ENCODE measurements at places on chromosomes 7 and 10. TPM values are rescaled to one million over a fixed set of nuclear protein-coding genes. Genes with fewer than 3 reads are reported as not detected.

The PRDX3 gene
- total RNA-seq, result 82.0 TPM

DNA sequence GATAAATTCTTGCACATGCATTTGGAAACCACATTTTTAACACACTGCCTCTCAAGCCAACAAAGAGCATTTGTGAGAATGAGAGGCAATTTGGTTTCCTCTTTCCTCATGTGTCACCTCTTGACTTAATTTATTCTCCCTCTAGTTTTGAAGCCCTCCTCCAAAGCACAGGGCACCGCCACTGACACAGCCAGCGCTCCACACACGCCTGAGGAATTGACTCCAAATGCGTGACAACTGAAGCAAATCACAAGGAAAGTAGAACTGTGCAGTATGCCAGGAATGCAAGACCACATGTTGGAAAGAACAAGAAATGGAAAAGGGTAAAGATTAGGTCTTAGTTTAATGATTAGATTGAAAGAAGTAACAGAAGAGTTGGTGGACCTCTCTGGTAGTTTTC is 173.3 kb downstream of the LSM5 start:
- no peaks in the 10 kb centered on the region for H3K4me1 ChIP-seq
- H3K27ac ChIP-seq, result no peak overlapping the region
- H3K36me3 ChIP-seq, result no peaks in the 10 kb centered on the region
- DNase-seq, result no peak
- no peak overlapping the region for H3K4me3 ChIP-seq
- peaks cover 19% of the 10 kb centered on the region for H3K27me3 ChIP-seq

The PLAC9 gene
- total RNA-seq, result 38.0 TPM

The GATA3 gene
- 4.6 TPM for total RNA-seq

- no peak overlapping the region for H3K4me3 ChIP-seq
- no peak overlapping the region for H3K27ac ChIP-seq
- DNase-seq, result no peak
- no peaks in the 10 kb centered on the region for H3K36me3 ChIP-seq
- H3K4me1 ChIP-seq, result no peaks in the 10 kb centered on the region
These were observed 21.0 kb upstream of the HILPDA start for GRCh38 chr7:128434413-128435326.

The RNF32 gene
- total RNA-seq, result 3.0 TPM

DNA sequence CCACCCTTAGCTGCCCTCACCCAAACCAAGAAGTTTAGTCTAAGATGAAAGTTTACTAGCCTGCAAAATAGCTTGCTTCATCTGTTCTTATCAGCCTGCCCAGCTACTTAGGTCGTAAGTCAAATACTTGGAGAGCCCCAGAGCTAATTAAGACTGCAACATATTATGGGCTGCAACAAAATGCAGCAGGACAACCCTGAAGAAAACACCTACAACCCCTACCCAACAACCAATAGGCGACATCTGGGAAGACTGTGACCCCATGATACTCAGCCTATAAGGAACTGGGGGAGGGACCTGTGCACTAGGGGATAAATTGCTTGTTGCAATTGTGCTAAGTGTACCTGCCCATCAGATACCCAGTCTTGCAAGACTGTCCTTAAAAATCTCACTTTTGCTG is 64.1 kb downstream of the LYZL2 start:
- H3K4me3 ChIP-seq, result no peak overlapping the region
- H3K27me3 ChIP-seq, result no peaks in the 10 kb centered on the region
- no peak for DNase-seq
- H3K27ac ChIP-seq, result no peak overlapping the region
- H3K36me3 ChIP-seq, result no peaks in the 10 kb centered on the region

The PWWP2B gene
- 25.2 TPM for total RNA-seq

The RBP4 gene
- total RNA-seq, result 17.4 TPM

DNA sequence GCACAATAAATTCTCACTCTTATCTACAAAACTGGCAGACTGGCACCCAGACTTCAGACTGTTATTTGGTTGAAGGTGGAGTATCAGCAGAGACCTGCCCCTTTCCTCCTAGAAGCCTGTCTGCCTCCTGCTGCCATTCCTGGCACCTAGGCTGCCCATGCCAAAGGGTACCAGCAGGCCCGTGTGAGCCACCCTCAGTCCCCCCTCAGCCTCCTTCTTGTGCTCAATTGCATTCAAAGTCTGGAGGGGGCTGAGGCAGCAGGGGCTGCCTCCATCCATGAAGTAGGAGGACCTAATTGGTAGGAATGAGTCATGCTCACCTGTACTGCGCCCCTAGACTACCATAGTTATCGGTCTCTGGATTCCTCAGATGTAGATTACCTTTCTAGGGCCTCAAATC is 440.9 kb upstream of the GRM3 start:
- H3K27me3 ChIP-seq, result no peaks in the 10 kb centered on the region
- H3K27ac ChIP-seq, result no peak overlapping the region
- no peaks in the 10 kb centered on the region for H3K4me1 ChIP-seq
- no peak for DNase-seq
- H3K4me3 ChIP-seq, result no peak overlapping the region

DNA sequence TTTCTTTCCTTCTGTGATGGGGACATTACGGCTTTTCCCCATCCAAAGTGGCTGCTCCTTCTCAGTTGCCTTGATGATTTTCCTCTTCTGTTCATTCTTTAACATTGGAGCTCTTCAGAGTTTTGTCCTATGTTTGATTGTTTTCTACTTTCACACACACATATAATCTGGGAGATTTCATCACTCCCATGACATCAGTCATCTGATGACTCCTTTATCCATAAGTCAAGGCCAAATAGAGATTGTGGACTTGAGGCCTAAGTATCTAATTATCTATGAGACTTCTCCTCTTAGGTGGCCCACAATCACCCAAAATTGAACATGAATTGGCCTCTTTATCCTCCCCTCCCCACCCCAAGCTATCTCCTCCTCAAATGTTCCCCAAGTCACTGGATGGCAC is 5.3 kb upstream of the COL1A2 start:
- no peaks in the 10 kb centered on the region for H3K36me3 ChIP-seq
- H3K4me3 ChIP-seq, result no peak overlapping the region
- no peaks in the 10 kb centered on the region for H3K27me3 ChIP-seq

DNA sequence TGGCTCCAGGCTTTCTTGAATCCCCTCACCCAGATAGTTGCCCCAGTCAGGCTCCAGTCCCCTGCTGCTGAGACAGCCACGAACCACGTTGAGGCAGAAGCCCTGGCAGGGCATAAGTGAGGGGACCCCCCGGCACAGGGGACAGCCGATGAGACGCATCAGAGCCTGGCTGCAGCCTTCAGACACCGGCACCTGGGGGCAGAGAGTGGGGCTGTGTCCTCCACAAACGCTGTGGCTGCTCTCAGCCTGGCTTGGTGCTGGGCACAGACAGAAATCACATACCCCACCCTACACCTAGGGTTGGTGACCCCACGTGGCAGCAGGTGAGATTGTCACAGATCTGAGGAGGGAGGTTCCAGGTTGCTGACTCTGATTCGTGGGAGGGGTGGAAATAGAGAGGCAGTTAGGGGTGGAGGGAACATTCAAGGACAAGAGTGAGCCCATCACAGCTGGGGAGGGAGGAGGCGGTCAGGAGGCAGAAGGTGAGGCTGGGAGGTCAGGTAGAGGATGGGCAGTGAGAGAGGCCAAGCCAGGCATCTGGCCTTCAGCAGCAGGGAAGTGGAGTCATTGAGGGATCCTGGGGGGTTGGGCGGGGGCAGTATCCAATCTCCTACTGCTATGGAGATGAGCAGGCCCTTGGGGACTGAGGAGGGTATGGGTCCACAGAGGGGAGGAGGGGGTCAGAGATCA is 3.2 kb downstream of the GPC2 start:
- H3K27me3 ChIP-seq, result peaks cover 22% of the 10 kb centered on the region
- no peak overlapping the region for H3K4me3 ChIP-seq
- peaks cover 26% of the 10 kb centered on the region for H3K4me1 ChIP-seq
- no peak overlapping the region for H3K27ac ChIP-seq
- DNase-seq, result no peak

GRCh38 chr7:35729061-35729783 is 34.3 kb upstream of the HERPUD2 start:
- no peak overlapping the region for H3K27ac ChIP-seq
- H3K27me3 ChIP-seq, result no peaks in the 10 kb centered on the region
- no peak overlapping the region for H3K4me3 ChIP-seq

GRCh38 chr10:34746094-34746493 is 69.0 kb downstream of the PARD3 start:
- no peak overlapping the region for H3K4me3 ChIP-seq
- no peaks in the 10 kb centered on the region for H3K27me3 ChIP-seq
- H3K4me1 ChIP-seq, result peaks cover 12% of the 10 kb centered on the region

DNA sequence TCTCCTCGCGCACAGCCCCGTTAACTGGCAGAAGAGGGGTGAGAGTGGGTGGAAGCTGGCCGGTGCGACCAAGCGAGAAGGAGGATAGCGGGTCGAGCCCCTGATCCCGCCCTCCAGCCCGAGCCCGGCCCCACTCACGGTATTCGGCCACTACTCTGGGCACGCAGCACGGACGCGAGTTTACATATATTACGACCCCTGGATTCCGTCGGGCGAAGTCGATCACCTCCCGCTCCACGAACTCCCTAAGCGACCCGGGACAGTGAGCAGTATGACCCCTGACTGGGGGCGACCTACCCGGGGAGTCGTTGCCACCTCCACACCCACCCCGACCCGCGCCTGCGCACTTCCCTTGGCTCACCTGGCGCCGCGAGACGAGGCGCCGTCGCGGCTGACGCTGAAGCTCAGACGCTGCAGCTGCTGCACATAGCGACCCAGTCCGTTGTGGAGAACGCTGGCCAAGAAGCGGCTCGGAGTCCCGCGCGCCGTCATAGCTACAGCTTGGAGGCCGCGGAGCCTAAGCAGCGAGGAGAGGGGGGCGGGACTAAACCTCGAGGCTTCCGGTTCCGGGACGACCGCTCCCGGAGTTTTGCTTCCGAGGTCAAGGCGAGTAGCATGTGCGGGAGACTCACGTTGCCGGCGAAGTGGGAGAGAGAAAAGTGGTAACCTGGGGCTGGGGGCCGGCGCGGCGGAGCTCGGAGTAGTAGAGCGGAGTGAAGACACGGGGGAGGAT is at the start of the genes MRPL43 and TWNK:
TSS of gene MRPL43 (minus strand) at position 546 of the 733 bp plus-strand sequence. CDS start at position 492, 54 bp downstream.
TSS of gene TWNK (plus strand) at position 592 of the 733 bp plus-strand sequence. CDS start 668 bp downstream, outside the sequence.
- no peaks in the 10 kb centered on the region for H3K27me3 ChIP-seq
- H3K4me3 ChIP-seq, result peak within 1 kb of the TSS; percentile 93
- peaks cover 30% of the 10 kb centered on the region for H3K4me1 ChIP-seq
- peak; percentile 91 for DNase-seq
- peak within 1 kb of the TSS; percentile 80 for H3K27ac ChIP-seq

DNA sequence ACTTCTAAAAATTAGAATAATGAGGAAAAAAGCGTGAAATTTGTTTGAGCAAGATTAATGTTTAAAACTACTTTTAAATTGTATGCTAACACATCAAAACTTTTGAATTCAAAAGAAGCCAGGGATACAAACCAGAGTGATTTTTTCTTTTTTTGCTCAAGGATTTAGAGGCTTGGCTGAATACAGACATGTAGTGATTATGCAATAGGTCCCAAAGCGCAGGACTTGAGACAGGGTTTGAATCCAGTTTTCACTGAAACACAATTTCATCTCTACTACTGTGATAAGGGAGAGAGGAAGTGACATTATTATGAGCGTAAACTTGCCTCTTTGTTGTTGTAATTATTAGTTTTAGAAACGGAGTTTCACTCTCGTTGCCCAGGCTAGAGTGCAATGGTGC is 207.3 kb downstream of the ZNF33B start:
- H3K4me3 ChIP-seq, result no peak overlapping the region
- DNase-seq, result no peak
- no peaks in the 10 kb centered on the region for H3K36me3 ChIP-seq
- H3K27ac ChIP-seq, result no peak overlapping the region
- no peaks in the 10 kb centered on the region for H3K4me1 ChIP-seq

DNA sequence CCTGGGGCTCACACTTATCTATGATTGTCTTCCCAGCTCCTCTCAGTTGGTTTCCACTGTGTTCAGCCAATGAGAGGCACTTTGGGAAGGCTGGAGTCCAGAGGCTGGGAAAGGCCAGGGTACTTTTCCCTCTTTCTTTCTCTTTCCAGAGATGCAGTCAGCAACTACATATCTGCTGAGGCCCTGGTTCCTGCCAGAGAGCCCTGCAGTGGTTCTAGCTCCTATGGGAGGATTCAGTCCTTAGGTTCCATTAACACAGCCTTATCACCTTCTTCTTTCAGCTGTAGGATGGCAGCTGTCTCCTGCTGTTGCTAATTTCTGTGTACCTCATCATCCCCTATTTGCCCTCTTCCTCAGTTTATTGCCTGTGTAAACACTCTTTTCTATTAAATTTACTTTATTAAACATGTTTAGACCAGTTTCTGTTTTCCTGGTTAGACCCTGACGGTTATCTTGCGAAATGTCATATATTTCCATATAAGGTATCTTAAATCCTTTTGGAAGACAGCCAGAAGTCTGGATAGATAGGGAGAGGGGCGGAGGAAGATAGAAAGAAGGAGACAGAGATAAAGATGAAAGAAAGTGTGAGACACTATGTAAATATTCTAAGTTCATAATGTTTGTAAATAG is 100.3 kb downstream of the HGF start:
- no peak overlapping the region for H3K27ac ChIP-seq
- H3K36me3 ChIP-seq, result no peaks in the 10 kb centered on the region
- H3K27me3 ChIP-seq, result no peaks in the 10 kb centered on the region
- DNase-seq, result no peak

- DNase-seq, result no peak
- no peaks in the 10 kb centered on the region for H3K36me3 ChIP-seq
These were observed 7.0 kb downstream of the FAM53B start for GRCh38 chr10:124737221-124737620.

The LIPM gene
- total RNA-seq, result not detected

- no peak for DNase-seq
- no peaks in the 10 kb centered on the region for H3K36me3 ChIP-seq
- H3K4me3 ChIP-seq, result no peak overlapping the region
- H3K4me1 ChIP-seq, result no peaks in the 10 kb centered on the region
- H3K27ac ChIP-seq, result no peak overlapping the region
These were observed 742.3 kb downstream of the TYW1 start for GRCh38 chr7:67738958-67739357.

The CTNNA3 gene
- not detected for total RNA-seq

The BMPER gene
- 7.4 TPM for total RNA-seq

The PON2 gene
- total RNA-seq, result 168 TPM

DNA sequence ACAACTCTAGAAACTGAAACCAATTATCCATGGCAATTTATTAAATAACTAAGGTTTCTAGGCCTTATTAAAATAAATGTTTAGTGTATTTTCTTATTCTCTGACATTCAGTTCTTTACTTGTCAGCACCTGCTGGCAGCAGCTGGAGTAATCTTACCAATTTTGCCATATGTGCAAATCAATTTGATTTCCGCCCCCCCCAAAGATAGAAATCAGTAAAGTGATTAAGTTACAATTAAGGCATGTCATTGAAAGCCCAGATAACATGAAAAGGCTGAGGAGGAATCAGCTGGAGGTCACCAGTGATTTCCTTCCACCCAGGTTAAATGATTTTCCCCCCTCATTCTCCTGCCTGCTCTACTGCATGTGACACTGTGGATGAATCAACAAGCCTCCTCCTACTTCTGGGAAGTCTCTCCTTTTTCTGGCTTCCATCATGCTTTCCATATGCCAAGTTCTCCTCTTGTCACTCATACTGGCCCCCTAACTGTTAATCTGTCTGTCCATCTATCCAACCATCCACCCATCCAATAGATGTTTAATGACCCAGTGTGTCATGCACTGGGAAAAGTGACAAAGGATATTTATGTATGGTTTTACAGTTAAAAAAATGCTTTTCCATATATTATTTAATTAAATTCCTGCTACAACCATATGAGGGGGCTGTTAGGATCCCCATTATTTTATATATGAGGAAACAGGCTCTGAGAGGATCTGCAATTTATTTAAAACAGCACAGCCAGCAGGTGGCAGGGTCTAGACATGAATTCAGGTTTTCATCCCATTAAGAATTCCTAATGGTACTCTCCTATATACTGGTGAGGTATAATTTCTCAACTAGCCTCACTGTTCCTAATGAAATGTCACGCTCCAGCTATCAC is 116.5 kb downstream of the ATXN7L1 start:
- no peaks in the 10 kb centered on the region for H3K36me3 ChIP-seq
- no peak overlapping the region for H3K4me3 ChIP-seq
- DNase-seq, result no peak

The SLC26A3 gene
- not detected for total RNA-seq

The ADAM12 gene
- total RNA-seq, result 0.92 TPM
